ENCODE measurements at places on chromosomes 16 and 17.
A peak's percentile ranks its signal among the peaks of the same experiment; 100 is the strongest.

DNA sequence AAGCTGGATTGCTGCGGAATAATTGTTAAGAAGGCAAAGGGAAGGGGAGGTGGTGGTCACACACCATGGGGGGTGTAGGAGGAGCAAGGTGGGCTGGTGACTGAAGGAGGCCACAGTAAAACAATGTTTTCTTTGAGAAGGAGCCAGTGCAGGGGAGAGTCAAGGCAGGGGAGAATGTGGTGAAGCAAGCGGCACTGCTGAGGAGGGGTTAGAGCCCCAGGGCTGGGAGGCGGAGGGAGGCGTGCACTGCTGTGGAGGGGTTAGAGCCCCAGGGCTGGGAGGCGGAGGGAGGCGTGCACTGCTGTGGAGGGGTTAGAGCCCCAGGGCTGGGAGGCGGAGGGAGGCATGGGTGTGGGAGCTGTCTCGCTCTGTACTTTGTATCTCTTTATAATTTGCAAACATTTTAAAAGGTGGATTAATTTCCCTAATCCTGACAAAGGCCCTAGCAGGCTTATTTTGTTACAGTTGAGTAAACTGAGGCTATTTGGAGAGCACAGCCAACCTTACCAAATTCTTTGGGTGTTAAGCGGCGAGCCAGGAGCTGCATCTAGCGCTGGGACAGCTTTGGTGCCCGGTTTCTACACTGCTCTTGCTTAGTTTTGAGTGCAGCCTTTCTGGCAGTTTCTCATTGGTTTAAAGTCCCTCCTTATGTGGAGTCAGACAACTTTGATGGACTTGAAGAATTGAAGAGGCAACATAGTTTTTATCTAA is 20.9 kb downstream of the RPTOR start:
- no peak for DNase-seq

DNA sequence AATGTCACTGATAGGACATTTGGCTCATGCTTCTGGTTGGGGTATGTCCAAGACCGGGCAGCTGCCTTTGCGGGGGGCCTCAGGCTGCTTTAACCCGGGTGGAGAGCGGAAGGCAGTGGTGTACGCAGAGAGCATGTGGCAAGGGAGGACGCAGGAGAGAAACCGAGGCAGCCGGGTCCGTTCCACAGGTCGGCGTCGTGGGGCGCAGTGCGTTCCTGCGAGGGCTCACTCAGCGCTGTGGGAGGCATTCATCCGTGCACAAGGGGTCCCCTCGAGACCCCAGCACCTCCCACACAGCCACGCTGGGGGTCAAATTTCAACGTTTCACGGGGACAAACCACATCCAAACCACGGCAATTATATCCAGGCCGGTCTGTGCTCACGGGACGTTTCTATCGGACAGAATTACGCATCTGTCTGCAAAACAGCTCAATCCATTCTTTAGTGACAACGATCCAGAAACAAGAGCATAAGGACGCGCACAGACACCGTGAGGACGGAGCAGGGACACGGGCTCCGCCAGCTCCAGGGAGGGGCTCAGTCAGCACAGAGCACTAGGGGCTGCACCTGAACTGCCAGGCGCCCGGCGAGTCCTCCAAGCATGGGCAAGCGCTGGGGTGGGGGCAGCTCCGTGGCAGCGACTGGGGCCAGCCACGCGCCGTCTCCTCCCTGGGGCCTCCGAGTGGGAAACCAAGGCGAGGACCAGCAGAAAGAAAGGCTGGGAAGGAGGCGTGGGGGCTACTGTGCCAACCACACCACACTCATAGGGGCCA is 108.4 kb upstream of the METRNL start:
- DNase-seq: no peak

GRCh38 chr16:84808826-84809225 is 11.0 kb upstream of the CRISPLD2 start:
- no peak for DNase-seq

- DNase-seq: no peak
These were observed 6.0 kb upstream of the MRPL38 start for GRCh38 chr17:75910699-75911098.

GRCh38 chr16:16857603-16858283 is 478.8 kb downstream of the NPIPA7 start:
- DNase-seq: no peak

DNA sequence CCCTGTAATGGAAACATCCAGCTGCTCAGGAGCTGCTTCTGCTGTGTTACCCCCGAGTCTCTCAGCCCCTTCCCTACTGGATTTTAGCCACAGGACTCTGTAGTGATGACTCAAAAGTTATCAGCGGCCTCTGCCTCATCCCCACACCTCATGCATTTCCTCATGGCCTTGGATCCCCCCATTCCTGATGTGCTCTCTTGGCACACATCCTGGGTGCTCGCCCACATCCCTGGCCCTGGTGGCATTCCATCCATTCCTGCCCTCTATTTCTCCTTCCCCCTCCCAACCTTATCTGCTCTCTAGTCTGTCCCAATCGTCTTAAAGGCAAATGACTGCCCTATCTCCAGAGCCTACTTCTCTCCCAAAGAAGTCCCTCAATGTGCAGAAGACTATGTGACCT is 24.6 kb downstream of the MARF1 start:
- no peak for DNase-seq

DNA sequence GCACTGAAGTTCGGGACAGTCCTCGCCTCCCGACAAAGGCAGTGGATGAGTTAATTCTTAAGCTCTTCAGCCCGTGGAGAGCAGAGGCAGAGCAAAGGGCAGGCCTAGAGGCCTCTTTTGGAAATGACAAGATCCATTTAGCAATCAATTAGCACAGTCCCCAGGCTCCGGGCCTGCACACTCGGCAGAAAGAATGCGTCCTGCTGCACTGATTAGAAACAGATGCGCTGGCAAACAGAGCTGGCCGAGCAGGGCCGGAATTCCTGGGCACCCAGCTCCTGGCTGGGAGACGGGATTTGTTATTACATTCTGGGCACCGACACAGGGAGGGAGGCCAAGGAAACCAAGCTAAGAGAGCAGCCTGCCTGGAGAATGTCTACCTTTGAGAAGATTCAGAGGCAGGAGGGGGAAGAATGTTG is 162.9 kb downstream of the COPRS start:
- DNase-seq: no peak

DNA sequence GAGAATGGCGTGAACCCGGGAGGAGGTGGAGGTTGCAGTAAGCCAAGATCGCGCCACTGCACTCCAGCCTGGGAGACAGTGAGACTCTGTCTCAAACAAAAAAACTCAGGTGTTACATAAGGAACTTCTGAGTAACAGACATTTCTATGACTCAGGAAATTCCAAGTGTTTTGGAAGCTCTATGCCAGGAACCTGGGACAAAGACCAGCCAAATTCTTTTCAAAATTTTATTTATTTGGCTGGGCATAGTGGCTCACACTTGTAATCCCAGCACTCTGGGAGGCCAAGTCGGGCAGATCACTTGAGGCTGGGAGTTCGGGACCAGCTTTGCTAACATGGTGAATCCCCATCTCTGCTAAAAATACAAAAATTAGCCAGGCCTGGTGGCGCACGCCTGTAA is 5.2 kb upstream of the SH2B1 start:
- DNase-seq: no peak

GRCh38 chr17:5464717-5465507 is 3.9 kb downstream of the DHX33 start:
- DNase-seq: no peak

GRCh38 chr17:41692722-41693521 is 4.2 kb downstream of the EIF1 start:
- DNase-seq: no peak

DNA sequence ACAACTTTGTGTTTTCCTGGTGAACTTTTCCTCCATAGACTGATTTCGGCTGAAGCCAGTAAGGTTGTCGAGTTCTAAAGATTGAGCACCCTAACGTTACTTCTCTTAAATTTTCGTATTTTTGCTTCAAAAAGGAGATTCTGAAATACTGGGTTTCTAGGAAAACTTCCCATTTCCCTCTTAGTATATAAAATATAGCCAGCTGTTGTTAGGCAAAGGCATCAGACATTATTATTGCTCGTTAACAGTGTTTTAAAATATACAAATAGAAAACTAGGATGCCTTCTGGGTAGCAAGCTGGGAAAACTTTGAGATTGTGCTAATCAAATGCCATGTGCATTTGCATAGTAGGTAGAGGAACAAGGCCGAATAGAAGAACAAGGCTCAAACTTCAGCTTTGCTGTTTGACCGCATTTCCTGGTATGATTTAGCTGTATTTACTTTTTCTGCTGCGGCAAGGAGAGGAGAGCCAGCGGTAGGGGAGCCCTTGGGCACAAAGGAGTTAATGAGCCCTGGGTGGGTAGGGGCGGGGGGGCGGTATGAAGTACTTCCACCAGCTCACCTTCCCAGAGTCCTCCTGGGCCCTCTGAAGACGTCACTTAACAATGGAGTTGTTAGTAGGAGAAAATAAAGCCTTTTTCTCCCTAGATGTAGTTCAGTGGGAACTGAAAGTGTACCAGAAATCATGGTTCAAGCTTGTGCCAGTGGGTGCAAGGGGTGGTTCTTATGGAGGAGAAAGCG is 151.9 kb downstream of the MSI2 start:
- no peak for DNase-seq

DNA sequence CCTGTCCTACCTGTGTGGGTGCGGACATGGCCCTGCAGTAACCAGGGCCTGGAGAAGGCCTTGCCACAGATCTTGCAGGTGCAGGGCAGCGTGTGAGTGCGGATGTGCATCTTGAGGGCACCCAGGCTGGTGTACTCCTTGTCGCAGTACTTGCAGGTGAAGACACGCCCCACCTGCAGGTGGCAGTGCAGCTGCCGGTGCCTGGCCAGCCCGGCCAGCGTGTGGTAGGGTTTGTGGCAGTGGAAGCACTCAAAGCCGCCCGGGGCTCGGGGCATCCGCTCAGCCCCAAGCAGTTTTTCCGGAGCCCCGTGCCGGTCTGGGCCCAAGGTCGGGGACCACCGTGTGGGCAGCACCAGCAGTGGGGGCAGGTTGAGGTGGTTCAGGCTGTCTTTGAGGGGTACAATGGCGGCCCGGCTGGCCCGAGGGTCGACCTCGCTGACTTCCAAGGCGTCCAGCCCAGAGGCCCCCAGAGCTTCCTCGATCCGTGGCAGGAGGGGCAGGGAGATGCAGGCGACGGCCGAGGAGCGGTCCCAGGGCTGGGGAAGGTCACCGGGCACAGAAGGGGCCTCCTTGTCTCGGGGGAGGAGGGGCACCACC is 5.1 kb downstream of the SNAI3 start:
- peak; percentile 40 for DNase-seq

DNA sequence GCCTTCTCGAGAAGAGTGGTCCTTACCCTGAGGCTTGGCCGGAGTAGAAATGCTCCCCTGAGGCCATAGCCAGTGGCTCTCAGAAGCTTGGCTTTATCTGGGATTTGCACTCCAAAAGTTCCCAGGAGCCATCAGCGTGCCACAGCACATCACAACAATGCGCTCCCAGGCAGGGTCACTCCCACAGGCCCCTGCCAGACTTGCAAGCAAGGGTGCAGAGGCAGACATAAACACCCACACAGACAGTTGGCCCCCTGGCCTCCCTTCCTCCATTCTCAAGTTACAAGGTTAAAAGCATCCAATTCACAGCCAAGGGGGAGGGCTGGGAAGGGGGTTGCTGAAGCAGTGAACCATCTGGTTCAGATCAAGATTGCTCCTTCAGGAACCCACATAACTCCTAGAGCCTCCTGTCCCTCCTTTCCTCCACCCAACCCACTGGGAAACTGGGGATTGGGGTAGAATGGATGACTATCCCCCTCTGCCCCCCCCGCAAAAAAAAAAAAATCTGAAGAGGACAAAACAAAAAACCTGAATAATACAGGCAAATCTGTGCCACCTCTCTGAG is 1.8 kb downstream of the ST3GAL2 start:
- DNase-seq: no peak

GRCh38 chr16:19710191-19710908 is 7.7 kb downstream of the KNOP1 start:
- DNase-seq: no peak

DNA sequence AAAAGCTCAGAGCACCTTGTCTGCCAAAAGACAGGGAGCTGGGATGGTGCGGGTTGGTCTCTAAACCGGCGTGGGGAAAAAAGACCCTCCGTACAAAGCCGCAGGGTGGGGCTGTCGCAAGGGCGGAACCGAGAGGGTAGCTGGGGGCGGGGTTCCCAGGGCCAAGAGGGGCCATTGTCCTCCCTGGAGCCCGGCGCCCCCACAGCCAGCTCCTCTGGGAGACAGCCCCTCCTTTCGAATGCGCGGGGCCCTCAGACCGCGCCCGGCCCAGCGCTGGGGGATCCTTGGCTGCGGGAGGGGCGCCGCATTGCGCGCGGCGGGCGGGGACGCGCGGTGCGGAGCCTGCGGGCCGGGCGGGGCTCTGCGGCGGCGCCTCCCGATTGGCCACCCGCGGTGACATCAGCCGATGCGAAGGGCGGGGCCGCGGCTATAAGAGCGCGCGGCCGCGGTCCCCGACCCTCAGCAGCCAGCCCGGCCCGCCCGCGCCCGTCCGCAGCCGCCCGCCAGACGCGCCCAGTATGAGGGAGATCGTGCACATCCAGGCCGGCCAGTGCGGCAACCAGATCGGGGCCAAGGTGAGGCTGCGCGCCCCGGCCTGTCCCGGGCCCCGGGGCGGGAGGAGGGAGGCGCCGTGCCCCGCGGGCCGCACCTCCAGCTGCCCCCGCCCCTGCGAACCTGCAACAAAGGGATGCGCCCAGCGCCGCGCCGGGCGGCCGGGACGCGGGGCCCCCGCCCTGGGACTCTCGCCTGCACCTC is at the start of gene TUBB3:
Gene TUBB3, plus strand, starts transcription at position 459 of the 756 bp plus-strand sequence. Its CDS starts 60 bp downstream, at position 519.
- DNase-seq: no peak

DNA sequence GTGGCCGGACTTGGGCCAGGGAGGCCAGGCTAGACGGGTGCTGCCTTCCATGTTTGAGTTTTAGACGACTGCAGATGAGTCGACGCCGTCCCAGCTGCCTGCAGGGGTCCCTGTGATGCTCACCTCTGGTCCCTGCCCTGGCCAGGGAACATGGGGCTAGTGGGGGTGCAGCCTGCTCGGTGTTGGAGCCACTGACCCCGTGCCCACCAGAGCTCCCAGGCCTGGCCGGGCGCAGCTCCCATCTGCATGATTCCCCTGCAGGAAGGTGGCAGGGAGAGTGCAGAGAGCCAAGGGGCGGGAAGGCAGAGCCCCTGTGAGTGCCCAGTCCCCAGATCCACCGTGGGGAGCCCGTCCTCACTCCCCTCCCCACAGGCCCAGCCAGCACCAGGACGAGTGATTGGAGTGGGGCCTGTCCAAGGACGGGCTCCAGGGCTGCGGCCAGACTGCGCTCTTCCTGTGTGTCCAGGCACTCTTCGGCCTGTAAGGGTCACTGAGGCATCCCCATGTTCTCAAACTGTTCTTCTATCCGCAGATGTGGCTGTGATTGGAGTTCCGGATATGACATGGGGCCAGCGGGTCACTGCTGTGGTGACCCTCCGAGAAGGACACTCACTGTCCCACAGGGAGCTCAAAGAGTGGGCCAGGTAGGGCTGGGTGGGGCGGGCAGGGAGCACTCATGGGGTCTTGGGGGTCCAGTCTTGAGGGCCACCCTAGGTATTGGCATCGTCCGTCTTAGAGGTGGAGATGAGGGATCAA is 26.0 kb upstream of the CDH15 start:
- DNase-seq: no peak

GRCh38 chr16:72878301-72879269 is 169.3 kb downstream of the ZFHX3 start:
- DNase-seq: no peak
